Common myeloid progenitor, CD34-positive (primary cell): ENCODE measurements at places on chromosomes 3 and 15.

GRCh38 chr3:79326642-79327041 lies 441.2 kb downstream of the ROBO1 start:
- DNase-seq, result no peak

- DNase-seq, result no peak
Measured at GRCh38 chr15:28918141-28918983, 32.6 kb downstream of the APBA2 start.

GRCh38 chr3:73215281-73215680 lies 153.8 kb downstream of the EBLN2 start:
- no peak for DNase-seq

- no peak for DNase-seq
Measured at GRCh38 chr3:173893066-173893465, 495.5 kb downstream of the NLGN1 start.

DNA sequence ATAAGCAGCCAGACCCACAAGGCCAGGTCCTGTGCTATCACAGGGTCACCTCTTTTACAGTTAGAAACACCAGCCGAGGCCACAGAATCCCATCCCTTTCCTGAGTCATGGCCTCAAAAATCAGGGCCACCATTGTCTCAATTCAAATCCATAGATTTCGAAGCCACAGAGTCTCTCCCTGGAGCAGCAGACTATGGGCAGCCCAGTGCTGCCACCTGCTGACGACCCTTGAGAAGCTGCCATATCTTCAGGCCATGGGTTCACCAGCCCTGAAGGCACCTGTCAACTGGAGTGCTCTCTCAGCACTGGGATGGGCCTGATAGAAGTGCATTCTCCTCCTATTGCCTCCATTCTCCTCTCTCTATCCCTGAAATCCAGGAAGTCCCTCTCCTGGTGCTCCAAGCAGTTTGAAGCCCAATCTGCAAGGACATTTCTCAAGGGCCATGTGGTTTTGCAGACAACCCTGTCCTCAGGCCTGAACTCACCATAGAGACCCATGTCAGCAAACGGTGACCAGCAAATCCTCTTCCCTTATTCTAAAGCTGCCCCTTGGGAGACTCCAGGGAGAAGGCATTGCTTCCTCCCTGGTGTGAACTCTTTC lies 39.6 kb downstream of the TGM4 start:
- DNase-seq, result peak; percentile 77

GRCh38 chr3:105822171-105823123 lies 46.4 kb downstream of the CBLB start:
- DNase-seq, result no peak

DNA sequence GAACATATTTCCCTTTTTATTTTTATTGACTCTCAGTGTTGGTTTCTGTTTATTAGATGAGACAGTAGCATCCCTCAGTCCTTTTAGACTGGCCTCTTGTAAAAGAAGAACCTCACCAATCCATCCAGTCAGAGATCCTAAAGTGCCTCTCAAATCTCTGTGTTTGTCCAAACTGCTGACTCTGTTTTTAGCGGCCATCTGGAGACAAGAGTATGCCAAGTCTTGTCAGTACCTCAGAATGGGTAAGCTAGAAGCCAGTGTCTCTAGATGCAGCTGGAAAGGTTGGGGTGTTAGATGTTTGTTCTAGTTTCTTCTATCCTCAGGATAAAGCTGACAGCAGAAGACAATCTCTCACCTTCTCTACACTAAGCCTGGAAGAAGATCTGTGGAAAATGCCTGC lies 537.7 kb upstream of the ZNF385D start:
- no peak for DNase-seq

GRCh38 chr3:18510947-18511346 lies 85.8 kb upstream of the SATB1 start:
- no peak for DNase-seq

GRCh38 chr15:68687136-68687735 lies 108.4 kb downstream of the CORO2B start:
- DNase-seq, result no peak

DNA sequence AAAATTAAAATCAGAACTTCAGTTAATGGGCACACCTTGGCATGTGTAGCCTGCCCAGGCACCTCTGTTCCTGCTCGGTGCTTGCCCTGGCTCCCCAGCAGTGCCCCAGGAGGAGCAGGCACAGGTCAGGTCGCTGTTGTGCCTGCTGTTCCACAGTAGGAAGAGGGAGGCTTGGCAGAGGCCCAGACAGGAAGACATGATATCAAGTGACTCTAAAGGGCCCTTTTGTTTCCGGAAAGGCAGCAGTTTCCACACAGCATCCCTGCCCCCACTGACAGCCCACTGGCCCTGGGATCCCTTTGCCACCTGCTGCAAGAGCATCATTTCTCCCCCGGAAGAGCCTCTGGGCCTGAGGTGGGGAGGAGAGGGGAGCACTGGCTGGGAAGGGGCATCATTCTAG lies 40.5 kb upstream of the HES1 start:
- DNase-seq, result peak; percentile 40

GRCh38 chr3:71447197-71447596 lies 136.3 kb downstream of the FOXP1 start:
- DNase-seq, result peak; percentile 44

GRCh38 chr3:165696496-165696895 lies 140.7 kb downstream of the BCHE start:
- no peak for DNase-seq

GRCh38 chr3:131744765-131745164 lies 242.0 kb upstream of the MRPL3 start:
- DNase-seq, result no peak

DNA sequence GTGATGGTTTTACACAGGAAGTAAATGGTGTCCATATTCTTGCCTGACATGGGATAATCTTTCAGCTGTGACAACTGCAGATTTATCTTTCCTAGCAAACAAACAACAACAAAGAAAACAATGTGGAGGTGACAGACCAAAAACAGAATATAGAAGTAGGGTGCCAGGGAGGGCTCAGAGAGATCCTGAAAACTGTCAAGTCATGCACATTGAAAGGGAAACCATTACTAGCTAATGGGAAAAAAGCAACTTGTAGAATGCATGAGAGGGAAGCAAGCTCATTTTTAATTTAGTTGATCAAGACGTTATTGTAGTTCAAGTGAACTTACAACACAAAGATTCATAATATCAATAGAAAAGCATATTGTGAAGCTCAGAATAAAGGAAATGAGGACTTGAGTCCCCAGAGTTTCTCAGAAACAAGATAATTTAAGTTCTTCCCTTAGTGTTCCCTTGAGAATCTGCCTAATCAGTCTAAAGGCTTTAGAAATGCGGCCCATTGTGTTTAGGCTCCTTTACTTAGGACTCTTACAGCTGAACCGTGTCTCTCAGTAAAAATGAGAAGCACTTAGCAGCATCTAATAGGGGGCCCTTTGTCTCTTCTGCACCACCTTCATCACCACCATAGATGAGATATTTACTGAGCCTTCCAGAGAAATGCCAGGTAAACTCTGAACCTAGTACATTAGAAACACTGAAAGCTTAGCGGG lies 115.6 kb upstream of the CADPS start:
- DNase-seq, result no peak

DNA sequence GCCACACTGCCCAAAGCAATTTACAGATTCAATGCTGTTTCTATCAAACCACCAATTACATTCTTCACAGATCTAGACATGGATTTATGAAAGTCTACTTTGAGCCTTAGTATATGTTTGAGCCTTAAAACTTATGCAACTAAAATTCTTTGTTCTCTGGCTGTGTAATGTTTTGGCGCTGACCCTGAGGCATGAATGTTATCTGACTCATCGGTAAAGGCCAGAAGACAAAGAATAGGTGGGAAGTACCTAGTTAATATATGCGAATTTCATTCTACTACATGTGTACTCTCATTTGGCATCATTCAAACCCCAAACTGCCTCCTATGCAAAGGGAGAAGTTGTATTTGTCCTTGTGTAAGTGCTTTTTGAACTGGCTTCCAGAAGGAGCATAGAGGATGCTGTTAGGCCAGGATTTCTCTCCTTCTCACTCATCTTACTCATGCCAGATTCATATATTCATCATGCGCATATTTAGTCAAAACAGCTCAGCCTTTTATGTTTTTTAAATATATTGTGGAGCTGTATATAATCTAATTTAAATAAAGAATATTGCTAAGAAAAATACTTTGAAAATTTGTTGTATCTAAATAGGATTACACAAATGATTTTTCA lies 204.2 kb downstream of the NFKBIZ start:
- DNase-seq, result no peak

GRCh38 chr3:152769523-152769922 lies 65.4 kb upstream of the P2RY1 start:
- DNase-seq, result no peak

DNA sequence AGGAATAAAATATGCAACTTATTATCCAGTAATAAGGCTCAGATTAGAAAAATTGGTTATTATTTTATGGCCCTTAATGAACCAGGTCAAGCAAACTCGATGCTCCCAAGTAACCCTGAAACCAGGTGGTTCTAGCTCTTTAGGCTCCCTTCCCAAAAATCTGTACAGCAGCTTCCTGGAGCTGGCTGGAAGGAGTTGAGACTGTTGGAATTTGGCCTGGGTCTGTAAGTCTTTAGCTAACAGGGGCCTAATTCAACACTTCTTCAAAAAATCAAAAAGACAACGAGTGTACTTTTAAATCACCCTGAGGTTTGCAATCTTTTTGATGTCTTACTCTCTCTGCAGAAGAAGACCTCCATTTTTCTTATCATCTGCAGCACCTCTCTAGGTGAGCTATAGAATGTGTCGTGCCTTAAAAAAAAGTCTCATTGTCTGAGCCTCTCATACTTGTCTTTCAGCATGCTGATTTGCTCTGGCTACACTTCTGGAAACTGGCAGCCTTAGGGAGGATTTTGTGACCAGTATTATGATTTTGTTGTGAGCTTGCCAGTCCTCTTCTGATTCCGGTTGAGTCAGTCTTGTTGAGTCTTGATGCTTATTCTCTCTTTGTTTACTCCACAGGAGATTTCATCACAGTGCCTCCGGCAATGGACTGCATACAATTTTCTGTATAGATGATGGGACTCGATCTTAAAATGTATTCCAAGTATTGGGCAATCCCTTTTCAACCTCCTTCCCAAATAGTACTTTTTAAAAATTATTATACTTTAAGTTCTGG lies 235.0 kb upstream of the KBTBD8 start:
- no peak for DNase-seq

GRCh38 chr15:67013696-67014095 lies 51.7 kb upstream of the SMAD3 start:
- DNase-seq, result no peak

DNA sequence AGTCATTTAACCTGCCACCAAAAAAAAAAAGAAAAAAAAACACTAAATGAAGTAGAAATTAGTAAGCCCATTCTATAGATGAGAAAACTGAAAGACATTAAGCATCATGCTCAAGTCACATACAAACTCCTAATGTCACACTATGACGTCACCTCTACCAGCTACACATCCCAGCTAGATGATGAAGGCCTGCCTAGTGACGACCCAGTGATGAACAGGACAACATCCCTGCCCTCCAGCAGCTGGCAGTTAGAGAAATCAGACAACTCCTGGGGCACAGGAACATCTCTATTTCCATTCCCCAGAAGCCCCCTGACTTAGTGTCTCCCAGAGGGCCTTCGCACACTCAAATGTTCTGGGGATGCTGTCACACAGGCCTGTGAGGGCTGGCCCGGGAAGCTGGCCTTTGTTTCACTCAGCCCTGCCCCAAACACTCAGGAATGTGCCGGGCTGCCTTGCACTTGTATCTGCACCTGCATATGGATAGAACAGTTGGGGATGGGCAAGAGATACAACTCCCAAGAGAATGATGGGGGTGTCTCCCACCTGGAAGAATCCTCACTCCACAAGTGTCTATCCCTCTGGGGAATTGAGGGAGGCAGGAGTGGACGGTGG lies 7.0 kb upstream of the HAPLN3 start:
- DNase-seq, result no peak

- no peak for DNase-seq
Measured at GRCh38 chr3:66302288-66302687, 81.5 kb downstream of the SLC25A26 start.

DNA sequence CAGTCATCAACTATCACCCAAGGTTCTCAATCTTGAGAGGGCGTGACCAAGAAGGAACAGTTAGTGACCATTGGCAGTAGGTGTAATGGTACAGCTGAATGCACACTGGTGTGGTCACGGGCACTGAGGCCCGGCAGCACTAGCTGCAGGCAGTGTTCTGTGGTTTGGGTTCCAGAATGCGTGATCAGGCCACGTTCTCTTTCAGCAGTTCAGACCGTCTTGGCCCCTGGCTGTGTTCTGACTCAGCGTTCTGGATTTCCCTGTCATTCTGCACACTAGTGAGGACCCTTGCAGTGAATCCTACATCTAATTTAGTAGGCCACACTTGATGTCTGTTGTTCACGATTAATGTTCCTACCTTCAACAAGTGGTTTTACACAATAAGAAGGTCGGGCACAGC lies 220.5 kb upstream of the SLCO3A1 start:
- no peak for DNase-seq

DNA sequence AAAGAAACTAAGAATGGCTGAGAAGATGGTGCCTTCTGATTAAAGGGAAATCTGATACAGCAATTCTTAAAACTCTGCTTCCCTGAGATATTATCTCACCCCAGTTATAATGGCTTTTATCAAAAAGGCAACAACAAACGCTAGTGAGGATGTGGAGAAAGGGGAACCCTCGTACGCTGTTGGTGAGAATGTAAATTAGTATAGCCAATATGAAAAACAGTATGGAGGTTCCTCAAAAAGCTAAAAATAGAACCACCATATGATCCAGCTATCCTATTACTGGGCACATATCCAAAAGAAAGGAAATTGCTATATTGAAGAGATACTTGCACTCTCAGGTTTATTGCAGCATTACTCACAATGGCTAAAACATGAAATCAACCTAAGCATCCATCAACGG lies 65.1 kb downstream of the GOLIM4 start:
- DNase-seq, result peak; percentile 50

GRCh38 chr3:142857056-142857455 lies 31.8 kb downstream of the PCOLCE2 start:
- peak; percentile 2 for DNase-seq

DNA sequence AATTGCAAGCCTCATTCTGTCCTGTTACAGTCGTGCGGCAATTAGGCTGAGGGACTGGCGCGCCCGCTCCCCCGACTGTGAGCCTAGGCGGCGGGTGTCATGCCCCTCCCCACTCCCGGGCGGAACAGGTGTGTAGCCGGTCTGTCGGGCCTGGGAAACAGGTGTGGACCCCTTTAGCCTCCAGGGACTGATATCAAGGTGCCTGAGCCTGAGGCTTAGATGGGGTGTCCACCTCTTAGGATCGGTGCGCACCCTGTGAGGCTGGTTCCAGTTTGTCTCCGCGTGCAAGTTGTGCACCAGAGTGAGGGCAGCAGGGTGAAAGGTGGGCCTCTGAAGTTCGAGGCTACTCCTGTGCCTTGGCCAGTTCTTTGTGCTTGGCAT lies 686 bp downstream of the VPS8 start:
- no peak for DNase-seq

DNA sequence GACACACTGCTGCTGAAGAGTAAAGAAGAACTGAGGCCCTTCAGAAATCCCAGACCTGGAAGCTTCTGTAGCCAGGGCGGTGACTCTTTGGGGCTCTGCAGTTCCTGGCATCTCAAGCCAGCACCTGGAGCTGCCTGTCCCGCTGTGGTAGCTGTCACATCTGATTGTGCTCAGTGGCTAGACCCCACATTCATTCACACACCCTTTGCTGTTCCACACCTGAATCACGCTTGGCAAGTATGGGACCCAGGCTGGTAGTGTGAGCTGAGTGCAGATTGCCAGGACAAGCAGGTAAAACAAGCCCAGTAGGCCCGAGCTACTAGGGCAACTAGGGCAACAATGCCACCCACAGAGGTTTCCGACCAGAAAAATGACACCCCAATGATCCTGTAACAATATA lies 218.2 kb downstream of the VGLL3 start:
- DNase-seq, result no peak

GRCh38 chr3:127651516-127652172 lies 21.1 kb upstream of the ABTB1 start:
- no peak for DNase-seq
